ENCODE measurements at places on chromosomes 16 and 17.

- no peak for DNase-seq
Observed at GRCh38 chr17:51155416-51155815, 2.1 kb downstream of the NME1 start.

DNA sequence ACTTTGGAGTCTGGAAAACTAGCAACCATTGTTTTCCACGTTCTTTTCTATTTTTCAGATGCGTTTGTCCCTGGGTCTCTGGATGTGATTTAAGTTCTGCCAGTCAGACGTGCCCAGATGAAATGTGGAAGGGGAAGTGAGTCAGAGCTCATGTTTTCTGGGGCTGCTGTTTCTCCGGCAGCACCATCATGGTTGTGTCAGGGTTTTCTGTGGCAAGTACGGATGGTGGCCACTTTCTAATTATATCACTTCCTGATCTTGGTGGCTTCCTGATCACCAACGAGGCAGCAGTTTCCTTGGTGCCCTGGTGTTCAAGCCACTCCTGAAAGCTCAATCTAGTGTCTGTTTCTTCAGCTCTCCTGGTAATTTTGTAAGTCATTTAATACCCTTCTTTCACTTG, 31.4 kb upstream of the PMFBP1 start:
- no peak for DNase-seq

DNA sequence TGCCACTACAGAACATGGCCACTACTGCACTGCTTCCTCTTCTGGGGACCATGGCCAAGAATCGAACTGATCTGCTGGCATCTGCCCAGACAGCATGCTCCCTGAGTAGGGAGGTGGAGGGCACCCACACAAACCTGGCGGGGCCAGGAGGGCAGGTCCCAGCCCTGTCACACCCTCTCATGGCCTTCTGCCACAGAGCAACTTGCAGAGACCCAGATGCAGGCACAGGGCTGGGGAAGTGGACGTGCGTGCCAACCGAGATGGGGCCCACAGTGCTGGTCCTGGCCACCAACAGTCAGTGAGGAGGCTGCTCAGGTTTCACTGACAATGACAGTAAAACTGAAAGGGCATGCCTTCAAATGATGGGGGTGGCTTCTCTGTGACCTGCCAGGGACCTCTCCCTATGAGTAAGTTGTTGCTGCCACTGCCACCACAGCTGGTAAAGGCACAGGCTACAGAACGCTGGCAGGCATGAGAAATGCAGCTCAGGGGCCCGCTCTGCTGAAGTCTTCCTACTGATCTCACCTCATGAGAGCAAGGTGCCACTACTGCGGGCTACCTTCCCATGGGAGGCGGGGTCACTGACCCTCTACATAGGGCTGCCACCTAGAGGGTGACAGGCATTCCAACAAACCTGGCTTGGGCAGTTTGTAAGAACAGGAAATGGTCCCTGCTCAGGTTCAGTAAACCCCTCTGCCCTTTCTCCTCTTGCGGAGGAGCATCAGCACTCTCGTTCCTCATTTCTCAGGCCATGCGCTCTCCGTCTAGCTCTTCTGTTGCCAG, 15.5 kb downstream of the HIC1 start:
- no peak for DNase-seq

GRCh38 chr17:78197147-78197832, 10.1 kb downstream of the AFMID start:
- DNase-seq, result peak; percentile 46

- DNase-seq, result no peak
Observed at GRCh38 chr16:49867796-49868668, 12.1 kb upstream of the ZNF423 start.

GRCh38 chr16:88522276-88522949, 47.8 kb upstream of the ZC3H18 start:
- no peak for DNase-seq

DNA sequence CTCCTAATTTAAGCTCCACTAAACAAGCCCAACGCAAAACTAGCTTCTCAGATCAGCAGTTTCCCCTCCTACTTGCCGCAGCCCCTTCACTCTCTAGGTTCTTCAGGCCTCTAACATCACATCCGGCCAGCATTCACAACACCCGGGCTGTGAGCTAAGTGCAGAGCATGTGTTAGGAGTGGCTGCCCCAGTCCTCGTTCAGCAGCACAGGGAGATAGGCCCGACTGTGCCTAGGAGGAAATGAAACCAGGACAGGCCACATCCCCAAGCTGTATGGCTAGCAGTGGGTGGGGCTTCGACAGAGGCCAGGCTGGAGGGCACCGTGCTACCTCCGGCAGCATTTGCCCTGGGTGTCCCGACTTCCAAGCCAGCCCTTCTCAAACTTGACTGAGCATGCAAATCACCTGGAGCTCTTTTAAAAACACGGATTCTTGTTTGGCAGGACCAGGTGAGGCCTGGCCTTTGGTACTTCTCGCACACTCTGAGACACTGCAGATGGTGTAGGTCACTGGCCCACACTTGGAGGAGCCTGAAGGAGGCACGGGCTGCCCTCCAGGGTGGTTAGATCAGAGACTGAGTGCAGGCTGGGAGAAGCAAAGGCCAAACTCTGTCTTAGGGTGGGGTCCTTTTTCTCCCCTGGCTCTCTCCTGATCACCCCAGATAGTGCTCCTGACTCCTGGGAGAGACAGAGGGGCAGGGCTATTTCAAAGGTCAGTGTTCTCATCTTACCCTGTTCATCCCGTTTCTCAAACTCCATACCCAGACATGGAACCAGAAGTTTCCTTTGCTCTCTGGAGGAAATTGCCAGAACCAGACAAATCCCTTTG, 202.0 kb downstream of the C16orf78 start:
- DNase-seq, result no peak

DNA sequence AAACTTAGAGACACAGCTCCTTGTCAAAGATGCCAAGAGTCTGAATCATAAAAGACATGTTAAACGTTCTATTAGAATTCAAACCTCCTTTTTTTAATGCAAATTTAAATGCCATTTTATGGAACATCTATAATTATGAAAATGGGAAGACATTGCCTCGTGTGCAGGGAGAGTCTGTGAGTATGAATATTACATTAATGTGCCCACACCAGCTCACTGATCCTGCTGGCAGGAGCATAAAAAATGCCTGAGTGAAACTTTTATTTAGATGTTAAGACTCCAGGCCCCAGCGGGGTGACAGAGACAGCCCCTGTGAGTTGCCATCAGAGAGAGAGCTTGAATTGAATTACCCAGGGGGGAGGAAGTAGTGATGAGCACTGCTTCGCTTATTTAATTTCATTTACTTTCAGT, 84.8 kb downstream of the SNX11 start:
- DNase-seq, result no peak

DNA sequence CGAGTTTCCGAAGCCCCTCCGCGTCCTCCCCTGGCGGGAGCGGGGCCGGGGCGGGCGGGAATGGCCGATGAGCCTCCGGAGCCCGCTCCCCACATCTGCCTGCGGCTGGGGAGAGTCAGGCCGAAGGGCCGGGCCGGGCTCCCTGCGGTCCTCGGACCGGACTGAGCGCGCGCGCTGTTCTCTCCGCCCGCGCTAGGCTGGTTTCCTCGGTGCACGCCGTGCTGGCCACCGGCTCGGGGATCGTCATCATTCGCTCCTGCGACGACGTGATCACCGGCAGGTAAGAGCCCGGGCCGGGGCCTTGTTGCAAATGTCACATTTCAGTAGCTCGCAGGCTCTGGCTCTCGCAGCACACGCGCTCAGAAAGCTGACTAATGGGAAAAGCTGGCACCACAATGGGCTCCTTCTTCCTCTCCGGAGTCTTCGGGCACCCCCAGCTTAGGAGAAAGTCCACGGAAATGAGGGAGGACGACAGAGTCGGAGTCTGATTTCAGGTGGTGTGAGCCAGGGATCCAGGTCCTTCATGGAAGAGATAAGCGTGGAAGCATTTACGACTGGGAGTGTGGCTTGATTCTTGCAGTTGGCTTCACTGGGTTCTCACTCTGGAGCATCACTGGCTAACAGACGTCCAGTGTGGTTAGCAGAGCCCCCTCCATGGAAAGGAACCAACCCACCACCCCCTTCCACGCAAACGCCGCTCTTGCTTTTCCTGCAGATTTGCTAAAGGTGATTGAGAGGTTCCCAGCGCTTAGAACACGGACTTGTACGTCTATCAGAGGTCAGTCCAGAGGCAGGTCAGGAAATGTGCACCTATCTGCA, 715 bp downstream of the TLCD3A start:
- peak; percentile 56 for DNase-seq

- DNase-seq, result peak; percentile 21
Observed at GRCh38 chr17:35889818-35890773, 9.9 kb upstream of the CCL5 start.

DNA sequence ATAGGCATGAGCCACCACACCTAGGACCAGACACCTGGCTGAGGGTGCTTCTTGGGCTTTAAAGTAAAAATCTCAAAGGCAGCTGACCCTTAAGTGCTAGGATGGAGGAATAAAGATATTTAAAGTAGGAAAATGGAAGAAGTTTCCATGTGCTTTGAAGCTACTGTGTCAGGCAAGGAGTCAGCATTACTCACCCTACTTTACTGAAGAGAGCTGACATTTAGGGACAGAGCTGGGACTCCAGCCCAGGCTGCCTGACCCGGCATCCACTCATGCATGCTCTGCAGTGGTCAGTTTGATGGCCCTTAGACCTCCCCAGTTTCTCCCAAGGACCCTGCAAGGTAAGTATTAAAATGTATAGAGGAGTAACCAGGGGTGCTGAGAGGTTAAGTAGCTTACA, 124.7 kb upstream of the PLCG2 start:
- no peak for DNase-seq

- peak; percentile 81 for DNase-seq
Observed at GRCh38 chr17:76598004-76598439, 12.4 kb upstream of the ST6GALNAC2 start.

DNA sequence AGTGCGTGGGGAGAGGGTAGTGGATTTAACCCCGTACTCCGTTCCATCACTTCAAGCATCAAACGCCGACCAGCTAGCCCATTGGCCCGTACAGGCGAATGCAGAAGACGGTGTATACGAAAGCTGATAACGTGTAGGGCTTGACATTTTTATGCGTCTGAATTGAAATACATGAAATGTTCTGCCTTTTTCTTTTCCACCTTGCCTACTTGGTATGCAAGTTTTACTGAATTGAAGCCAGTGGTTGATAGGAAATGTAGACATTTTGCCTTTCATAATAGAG, 834 bp upstream of the STAT3 start:
- DNase-seq, result no peak

DNA sequence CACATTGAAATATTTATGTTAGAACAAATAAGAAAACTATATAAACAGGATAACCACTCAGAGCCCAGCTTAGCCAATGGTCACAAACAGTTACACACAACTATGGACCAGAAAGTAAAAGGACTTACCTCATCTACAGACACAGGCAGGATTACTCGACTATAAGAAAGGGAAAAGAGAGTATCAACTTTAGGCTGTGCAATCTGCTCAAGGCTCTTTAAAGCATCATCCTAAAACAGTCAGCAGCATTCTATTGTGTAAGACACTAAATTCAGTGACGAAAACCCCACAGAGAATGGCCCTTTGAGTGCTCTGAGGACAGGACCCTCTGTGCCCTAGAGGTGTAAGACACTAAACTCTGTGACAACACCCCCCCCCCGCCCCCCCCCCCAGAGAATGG, 4.2 kb downstream of the PITPNA start:
- no peak for DNase-seq

DNA sequence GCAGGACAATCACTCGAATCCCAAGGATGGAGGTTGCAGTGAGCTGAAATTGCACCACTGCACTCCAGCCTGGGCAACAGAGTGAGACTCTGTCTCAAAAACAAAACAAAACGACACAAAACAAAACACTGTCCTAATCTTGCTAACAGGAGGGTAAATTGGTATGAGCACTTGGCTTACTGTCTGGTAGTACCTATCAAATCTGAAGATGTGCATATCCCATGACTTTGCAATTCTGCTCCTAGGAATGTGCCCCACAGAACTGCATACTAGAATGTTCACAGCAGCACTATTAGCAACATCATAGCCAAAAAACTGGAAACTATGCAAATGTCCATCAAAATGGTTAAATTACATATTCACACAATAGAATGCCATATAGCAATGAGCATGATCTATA, 15.7 kb downstream of the MTSS2 start:
- no peak for DNase-seq

DNA sequence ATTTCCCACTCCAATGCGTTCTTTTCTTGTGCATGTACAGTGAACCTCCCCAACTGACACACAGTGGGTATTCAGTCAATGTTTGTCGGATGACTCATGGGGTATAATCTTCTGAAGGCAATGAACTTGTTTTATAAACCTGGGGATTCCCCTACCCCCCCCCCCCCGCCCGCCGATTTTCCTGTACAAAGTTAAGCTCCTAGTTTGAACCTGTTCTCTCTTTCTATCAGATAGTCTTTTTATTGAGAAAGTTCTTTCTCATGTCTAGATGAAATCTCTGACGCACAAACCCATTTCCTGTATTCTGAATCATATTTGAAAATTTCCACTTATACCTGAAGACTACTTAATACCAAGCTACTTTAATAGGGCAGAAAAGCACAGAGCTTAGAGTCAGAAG, 338.3 kb downstream of the CA10 start:
- no peak for DNase-seq

DNA sequence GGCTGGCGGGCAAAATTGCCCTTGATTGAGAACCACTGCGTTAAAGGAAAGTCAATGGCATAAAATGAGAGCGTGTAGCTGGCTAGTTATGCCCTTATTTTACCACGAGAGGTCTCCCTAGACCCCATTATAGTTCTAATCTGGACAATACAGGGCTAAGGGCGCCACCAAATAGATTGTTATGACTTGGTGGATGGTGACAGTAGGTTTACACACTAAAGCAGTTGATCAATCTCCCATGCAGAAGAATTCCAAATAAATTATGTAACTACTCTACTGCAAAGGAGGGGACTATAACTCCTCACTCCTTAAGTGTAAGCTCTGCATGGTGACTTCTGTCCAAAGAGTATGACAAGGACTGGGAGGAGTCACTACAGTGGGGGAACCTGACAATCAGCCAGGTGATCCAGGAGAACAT, 20.4 kb upstream of the YPEL2 start:
- peak; percentile 70 for DNase-seq

GRCh38 chr16:68229431-68230175, 6.3 kb downstream of the ESRP2 start:
- DNase-seq, result no peak

GRCh38 chr17:69757688-69758430, 317.2 kb upstream of the KCNJ16 start:
- no peak for DNase-seq

DNA sequence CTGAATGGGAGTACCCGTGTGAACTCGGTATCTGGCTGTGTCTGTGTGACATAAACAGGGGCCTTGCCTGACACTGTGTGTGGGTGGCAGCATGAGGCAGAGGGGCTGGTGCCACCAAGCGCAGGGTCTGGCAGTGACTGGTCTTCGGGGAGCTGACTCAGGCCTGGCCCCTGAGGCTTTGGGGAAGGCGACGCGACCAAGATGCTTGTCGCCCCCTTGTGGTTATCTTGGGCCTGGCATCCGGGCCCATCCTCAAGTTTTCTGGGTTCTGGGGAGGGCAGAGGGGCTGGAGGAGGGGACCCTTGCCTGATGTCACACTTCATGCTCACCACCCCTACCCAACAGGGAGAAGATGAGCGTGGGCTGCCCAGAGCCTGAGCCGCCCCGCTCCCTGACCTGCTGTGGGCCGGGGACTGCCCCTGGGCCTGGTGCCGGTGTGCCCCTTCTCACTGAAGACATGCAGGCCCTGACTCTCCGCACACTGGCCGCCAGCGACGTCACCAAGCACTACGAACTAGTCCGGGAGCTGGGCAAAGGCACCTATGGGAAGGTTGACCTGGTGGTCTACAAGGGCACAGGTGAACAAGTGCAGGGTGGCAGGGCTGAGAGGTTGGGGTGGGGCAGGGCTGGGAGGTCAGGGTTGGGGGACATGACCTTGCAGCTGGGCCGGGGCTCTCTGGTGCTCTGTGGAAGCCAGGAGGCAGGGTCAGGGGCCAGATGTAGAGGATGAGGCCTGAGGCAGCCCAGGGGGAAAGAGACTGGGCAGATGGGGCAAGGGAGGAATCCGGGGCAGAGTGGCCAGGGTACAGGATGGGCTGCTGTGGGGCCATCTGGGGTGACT, 24.9 kb downstream of the SBK1 start:
- peak; percentile 43 for DNase-seq
